ENCODE measurements at places on chromosomes 2 and 18.

GRCh38 chr2:46001741-46002506, 295.3 kb upstream of the EPAS1 start:
- DNase-seq: no peak

GRCh38 chr2:16019060-16019480, 78.7 kb downstream of the MYCN start:
- DNase-seq: no peak

GRCh38 chr2:149463328-149464002, 124.1 kb downstream of the MMADHC start:
- DNase-seq: peak; percentile 9

- DNase-seq: peak; percentile 19
Measured at GRCh38 chr2:212998626-212999359, 152.6 kb downstream of the IKZF2 start.

DNA sequence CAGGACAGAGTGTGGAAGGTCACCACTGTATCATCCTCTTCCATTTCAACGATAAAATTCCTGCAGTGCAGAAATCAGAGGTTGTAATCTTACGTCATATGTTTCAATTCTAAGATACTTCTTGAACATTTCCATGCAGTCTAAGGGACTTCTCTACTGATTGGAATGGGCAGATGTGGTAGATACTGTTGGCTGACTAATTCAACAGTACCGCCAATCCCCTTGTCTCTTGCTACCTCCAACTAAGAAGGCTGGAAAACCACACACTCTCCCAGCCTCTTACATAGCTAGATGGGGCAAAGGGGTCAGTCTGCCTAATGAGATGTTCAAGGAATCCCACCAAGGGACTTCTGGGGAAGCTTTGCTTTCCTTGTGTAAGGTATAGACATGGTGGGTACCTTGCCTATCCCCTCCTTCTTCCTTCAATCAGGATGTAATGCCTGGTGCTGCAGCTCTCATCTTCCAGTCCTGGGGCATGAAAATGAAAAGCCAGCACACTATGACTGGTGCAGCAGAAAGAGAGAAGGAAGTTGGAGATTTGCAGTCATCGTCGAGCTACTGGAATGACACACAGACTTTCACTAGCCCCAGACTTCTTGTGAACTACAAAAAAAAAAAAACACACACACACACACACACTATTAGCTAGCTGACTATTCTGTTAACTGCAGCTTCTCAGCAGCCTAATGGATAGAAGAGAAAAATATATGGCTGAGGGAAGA, 84.1 kb downstream of the ALPK2 start:
- DNase-seq: no peak

DNA sequence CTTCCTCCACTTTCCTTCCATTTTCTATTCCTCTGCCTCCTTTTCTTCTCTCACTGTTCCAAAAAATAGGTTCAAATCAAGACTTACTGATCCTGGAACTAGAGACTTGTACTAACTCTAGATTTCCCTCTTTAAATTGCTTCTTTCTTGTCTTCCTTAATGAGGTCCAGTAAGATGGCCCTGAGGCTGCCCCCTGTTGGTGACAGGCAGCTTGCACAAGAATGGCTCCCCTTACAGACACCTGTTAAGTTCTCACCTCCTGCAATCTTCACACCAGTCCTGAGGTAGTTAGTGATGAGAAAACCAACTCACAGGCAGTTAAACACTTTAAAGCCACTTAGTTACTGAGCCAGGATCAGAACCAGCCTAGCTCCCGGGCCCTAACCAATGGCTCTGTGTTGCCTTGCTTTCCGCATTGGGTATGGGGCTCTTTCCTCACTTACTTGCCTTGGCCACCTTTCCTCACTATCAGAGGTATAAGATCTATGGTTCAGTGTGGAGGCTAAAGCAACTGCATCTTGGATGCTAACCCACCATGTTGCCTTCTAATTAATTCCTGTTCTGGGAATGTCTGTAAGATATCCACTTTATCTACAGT, 130.6 kb downstream of the AKAIN1 start:
- DNase-seq: no peak

DNA sequence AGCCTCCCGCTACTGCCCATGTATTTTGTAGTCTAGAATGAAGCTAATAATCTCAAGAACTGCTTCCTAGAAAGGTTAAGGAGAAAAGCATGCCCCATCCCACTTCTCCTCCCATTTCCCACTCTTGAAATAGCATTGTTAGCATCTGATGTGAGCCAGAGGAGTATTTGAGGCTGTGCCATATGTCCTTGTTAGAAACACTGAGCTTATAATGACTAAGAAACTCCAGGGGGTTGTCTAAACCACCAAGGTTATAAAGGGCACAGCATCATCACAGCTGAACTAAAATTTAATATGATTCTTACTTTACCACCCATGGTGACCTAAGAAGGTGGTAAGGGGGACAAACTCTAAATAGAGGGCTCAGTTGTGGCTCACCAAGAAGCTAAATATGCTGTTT, 16.6 kb downstream of the TSPYL6 start:
- peak; percentile 97 for DNase-seq

DNA sequence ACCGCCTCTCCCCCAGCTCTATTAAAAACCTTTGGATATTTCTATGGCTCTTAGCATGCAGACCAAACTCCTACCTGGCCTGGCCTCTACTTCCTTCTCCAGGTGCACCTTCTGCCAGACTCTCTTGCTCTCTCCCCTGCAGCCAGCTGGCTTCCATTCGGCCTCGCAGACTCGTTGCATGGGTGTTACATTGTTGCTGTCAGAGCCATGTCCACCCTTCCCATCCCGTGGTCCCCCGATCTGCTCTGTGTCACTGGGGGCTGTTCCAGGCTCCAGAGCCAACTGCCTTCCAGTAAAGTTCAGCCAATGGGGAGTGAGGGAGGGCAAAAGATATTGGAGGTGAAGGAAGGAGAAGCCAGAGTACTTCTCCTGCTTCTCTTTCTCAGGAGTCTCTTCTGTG, 112.5 kb upstream of the LGALSL start:
- DNase-seq: no peak

- no peak for DNase-seq
Measured at GRCh38 chr2:2016651-2017311, 272.5 kb upstream of the PXDN start.

DNA sequence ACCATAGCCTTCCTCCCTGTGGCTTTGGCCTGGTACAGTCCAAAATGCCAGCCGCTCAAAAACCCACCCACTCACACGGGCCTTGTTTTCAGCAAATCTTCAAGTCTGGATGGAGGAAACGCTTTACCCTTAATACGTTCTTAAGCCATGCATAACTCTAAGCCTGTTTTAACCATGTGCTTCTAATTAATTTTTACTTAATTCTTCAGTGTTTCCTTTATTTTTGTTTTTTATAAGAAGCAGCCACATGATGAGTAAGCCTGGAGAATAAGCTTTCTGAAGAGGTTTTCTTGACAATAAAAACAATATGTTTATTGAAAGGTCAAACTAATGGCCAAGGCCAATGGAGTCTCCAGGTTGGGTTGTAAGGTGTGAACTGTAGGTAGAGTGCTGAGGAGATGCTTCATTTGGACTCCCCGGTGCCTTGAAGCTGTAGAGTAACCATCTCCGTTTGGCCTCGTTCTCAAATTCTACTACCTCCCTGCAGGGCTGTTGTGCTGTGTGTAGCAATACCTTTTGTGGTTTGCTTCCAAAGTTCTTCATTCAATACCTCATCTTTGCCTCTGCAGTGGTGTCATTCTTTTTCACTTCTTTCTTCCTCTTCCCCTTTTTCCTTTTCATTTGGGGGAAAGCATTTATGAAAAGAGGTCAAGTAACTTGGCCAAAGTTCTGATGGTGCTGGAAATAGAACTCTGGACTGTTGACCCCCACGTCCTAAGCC, 113.7 kb downstream of the PRKCE start:
- no peak for DNase-seq

DNA sequence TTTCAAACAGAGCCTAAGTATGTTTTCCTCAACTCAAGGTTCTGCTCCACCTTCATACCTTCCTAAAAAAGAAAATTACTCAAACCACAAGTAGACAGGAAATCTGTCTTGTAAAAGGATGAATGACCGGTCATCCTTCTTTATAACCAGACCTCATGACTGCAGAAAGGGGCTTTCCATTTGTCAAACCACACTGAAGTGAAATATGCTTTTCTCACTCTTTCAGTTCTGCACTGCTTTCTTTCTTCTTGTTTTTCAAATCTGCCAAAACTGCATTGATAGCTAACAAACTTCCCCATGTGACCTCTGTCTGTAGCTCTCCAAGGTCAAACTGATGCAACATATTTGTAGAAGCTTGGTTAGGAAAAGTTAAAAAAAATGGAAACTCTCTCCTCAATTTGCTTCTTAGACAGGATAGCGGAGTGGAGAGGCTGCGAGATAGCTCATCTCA, 308.9 kb upstream of the CCDC68 start:
- no peak for DNase-seq

- no peak for DNase-seq
Measured at GRCh38 chr2:221747289-221747972, 175.3 kb upstream of the EPHA4 start.

DNA sequence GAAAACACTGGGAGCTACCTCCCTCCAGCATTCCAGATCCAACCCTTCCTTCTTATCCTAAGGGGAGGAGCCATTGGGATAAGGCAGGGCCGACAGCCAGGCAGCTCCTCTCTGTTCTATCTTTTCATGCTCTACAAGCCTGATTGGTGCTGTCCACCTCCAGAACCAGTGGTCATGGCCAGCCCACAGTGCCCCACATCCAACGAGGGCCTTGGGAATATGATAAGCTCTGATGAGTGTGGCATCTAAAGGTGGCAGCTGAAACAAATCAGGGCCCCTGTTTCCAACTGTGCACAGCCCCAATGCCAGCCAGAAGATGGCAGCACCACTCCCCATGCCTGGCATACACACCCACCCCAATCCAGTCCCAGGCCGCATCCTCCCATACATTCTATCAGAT, 329.3 kb downstream of the C1D start:
- DNase-seq: peak; percentile 43

- DNase-seq: peak; percentile 10
Measured at GRCh38 chr2:37020887-37021796, 54.8 kb upstream of the STRN start.

- no peak for DNase-seq
Measured at GRCh38 chr2:64295326-64296139, 151.3 kb upstream of the PELI1 start.

DNA sequence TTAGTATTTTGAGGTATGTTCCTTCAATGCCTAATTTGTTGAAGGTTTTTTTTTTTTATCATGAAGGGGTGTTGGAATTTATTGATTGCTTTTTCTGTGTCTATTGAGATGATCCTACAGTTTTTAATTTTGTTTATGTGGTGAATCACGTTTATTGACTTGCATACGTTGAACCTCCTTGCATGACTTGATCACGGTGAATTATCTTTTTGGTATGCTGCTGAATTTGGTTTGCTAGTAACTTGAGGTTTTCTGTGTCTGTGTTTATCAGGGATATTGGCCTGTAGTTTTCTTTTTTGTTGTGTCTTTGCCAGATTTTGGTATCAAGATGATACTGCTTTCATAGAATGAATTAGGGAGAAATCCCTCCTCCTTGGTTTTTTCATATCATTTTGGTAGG, 23.9 kb downstream of the CLIP4 start:
- no peak for DNase-seq

GRCh38 chr18:63321291-63321690, 1.7 kb upstream of the BCL2 start:
- no peak for DNase-seq

DNA sequence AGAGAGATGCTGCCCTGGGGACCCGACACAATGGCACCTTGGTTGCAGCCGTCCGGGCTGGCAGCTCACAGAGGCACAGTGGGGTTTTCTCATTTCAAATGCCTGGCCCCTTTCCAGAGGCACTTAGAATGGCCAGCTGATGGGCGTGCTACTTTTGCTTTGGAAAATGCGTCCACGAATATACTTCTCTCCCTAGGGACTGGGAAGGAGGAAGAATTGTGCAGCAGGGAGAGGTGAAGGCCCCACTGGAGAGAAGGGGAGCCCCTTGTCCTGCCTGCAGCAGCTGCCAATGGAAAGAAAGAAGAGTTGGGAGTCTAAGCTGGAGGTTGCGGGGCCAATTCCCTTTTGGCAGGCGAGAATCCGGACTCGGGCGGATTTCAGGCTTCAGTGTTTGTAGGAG, 1.1 kb upstream of the MAL start:
- DNase-seq: no peak

- DNase-seq: no peak
Measured at GRCh38 chr2:121705958-121706357, 30.7 kb downstream of the NIFK start.

- DNase-seq: no peak
Measured at GRCh38 chr2:231357048-231357447, 38.5 kb upstream of the B3GNT7 start.

- DNase-seq: no peak
Measured at GRCh38 chr2:189487283-189488007, 46.2 kb downstream of the WDR75 start.

DNA sequence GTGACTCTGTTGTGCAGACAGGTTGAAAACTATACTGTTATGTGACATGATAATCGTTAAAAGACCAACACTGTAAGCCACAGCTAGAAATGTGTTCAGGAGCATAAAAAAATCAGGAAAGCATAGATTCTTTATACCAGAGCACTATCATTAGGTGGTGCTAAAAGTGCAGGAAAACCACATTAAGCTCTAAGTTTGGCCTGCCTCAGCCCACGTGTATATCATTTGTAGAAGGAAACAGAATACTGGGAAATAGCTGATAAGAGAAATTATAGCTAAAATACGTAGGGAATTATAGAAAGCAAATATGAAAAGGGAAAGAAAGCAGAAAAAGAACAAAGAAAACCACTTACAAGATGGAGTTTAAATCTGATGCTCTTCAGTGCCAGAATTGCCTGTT, 26.5 kb upstream of the C2orf74 start:
- DNase-seq: peak; percentile 44

- no peak for DNase-seq
Measured at GRCh38 chr2:59462422-59463197, 1090.8 kb downstream of the BCL11A start.

- DNase-seq: no peak
Measured at GRCh38 chr18:57648414-57648813, 26.8 kb upstream of the NARS1 start.

GRCh38 chr2:59391896-59392295, 1150.8 kb upstream of the FANCL start:
- DNase-seq: no peak

- DNase-seq: no peak
Measured at GRCh38 chr18:69898241-69898861, 49.3 kb downstream of the CD226 start.

DNA sequence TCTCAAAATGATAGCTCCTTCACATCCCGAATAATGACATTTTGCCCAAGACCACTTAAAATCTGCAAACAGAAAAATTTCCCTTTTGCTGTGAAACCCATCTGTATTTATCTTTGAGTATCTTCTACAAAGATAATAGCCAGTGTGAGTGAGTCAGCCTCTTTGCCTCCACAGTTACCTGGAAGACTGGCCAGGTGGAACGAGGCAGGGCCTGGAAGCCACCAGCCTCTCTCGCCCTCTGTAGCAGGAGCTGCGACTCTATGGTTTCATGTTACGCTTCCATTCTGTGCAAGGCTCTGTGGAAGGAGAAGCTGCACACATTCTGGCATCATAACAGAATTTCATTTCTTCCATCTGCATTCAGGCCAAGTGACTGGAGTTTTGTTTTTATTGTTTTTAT, 9.5 kb downstream of the ELP2 start:
- DNase-seq: no peak
